ENCODE measurements at places on chromosomes 4 and X. TPM values are rescaled to one million over a fixed set of nuclear protein-coding genes. Genes with fewer than 3 reads are reported as not detected.

RAI2 gene
- total RNA-seq = 0.66 TPM

SSX1 gene
- total RNA-seq = not detected

DNA sequence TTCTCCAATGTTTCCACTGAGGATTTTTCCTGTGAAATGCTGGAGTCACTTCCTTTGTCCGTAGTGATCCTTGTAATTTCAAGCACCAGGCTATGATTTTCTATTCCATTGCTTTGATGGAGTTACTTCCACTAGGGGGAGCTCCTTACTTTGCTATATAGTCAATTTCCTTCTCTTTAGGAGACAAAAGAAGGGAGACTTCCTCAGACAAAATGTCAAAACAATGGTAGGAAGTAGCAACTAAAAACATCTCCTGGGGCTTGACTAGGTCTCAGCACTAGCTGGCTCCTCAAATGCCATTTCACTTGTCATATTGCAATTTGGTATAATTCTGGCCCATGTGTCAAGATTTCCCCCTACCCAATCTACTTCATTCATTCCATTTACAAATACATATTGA, 24.1 kb downstream of the ZCCHC12 start:
- DNase-seq = peak; percentile 80

GRCh38 chr4:181863856-181864255, 379.3 kb upstream of the TENM3 start:
- no peak for DNase-seq

VCX gene
- total RNA-seq = not detected

PPBP gene
- total RNA-seq = not detected

GRCh38 chr4:10413177-10413576, 44.0 kb downstream of the ZNF518B start:
- no peak for DNase-seq

- no peak for DNase-seq
These were observed 8.8 kb downstream of the TMEM255A start for GRCh38 chrX:120302434-120302833.

DNA sequence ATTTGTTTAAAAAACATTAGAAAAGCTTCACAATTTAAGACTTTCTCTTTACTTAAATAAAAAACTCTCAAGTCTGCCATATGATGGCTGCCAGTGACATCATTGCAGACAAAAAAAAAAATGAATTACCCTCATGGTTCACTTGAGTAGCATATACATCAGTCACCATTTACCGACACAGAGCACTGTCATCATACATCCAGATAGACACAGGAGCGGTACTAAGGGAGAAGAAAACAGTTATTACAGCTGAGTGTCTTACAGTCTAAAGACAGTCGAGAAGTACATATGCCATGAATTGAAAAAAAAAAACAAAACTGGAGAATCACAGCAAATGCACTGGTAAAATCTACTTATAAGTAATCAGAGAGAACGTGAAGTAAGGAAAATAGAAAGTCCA, 405.7 kb upstream of the GALNT7 start:
- no peak for DNase-seq

Data from PC-3 (cell line).